ENCODE measurements at places on chromosomes 11 and 22.

- no peak for DNase-seq
Observed at GRCh38 chr11:64794526-64794925, 8.5 kb downstream of the MAP4K2 start.

GRCh38 chr11:116093065-116093464, 588.9 kb upstream of the CADM1 start:
- DNase-seq = no peak

DNA sequence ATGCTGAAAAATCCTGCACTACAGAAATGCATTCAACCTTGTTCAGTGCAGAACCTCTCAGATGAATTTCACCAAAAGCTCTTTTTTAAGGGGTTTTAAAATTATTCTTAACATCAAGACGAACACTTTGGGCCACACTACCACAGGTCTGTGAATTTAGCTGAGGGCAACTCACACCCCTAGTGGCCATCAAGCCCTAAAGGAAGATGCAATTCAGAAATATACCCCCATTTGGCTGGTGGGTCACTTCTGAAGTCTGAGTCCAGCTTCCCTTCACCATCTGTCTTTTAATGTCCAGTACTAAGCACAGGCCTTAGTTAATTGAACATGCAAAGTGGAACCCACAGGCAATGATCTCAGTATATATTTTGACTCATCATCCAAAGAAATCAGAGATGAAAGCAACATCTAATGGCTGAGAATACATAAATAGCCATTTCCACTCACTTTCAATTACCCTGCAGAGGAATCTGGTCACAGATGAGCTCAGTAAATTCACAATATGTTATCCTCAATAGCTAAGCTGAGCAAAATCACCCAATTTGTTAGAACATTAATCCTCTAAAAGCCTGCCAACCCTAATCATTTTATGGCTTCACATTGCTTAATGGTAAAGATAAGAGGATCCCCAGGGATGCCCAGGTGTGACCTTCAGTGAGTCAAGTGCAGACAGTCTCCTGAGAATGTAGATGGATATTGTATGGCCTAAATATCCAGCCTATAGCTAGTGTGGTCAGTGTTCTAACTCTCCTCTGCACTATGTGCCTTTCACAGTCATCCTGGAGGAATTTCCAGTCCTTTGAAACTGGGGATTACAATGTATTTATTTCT, 50.3 kb downstream of the FAM76B start:
- no peak for DNase-seq

DNA sequence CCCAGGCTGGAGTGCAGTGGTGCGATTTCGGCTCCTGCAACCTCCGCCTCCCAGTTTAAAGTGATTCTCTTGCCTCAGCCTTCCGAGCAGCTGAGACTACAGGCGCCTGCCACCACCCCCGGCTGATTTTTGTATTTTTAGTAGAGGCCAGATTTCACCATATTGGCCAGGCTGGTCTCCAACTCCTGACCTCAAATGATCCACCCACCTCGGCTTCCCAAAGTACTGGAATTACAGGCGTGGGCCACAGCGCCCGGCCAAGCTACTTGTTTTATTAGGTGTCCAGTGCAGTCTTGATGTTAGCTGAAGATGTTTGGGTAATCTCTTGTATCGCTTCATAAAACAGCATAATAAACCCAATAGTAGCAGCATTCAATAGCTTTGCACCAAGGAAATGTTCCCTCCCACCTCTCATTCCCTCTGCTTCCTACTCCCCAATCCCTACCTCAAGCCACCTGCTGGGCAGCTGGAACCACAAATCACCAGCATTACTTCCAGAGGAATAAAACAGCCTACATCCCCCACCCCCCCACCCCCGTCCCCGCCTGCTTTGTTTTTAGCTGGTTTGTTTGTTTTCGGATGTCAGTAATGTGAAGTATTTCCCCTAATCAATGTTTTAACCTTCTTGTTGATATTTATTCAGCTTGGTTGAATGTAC, 11.0 kb upstream of the GRIK4 start:
- DNase-seq = no peak

- no peak for DNase-seq
Observed at GRCh38 chr11:33779849-33780528, 5.7 kb upstream of the FBXO3 start.

DNA sequence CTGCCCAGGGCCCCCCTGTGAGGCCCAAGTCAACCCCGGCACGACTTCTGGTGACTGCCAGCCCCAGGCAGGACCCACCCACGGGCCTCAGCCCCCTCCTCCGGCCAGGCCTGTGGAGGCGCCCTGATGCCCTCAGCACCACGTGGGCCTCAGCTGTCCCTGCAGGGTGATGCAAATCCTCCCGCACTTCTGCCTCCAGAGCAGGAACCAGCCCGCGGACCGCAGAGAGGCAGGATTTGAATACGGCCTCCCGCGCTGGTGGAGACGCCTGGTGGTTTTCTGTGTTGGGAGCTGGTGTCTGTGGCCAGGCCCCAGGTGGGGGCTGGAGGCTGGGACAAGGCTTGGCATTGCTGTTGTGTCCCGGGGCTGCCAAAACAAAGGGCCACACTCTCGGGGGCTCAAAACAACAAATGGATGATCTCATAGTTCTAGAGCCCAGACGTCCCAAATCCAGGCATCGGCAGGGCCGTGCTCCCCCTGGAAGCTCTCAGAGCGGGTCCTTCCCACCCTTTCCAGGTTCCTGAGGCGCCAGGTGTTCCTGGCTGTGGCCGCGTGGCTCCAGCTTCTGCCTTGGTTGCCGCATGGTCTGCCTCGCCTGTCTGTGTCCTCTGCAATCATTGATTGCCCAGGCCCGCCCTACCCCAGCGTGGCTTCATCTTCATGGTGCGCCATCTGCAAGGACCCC, 19.4 kb downstream of the TRPM5 start:
- no peak for DNase-seq

GRCh38 chr11:131234221-131234620, 136.2 kb upstream of the NTM start:
- no peak for DNase-seq

GRCh38 chr11:69003301-69003865, 9.7 kb downstream of the MRGPRF start:
- no peak for DNase-seq

Measured in dorsolateral prefrontal cortex (tissue), 122 donors.